ENCODE measurements at places on chromosomes 6 and 20.

DNA sequence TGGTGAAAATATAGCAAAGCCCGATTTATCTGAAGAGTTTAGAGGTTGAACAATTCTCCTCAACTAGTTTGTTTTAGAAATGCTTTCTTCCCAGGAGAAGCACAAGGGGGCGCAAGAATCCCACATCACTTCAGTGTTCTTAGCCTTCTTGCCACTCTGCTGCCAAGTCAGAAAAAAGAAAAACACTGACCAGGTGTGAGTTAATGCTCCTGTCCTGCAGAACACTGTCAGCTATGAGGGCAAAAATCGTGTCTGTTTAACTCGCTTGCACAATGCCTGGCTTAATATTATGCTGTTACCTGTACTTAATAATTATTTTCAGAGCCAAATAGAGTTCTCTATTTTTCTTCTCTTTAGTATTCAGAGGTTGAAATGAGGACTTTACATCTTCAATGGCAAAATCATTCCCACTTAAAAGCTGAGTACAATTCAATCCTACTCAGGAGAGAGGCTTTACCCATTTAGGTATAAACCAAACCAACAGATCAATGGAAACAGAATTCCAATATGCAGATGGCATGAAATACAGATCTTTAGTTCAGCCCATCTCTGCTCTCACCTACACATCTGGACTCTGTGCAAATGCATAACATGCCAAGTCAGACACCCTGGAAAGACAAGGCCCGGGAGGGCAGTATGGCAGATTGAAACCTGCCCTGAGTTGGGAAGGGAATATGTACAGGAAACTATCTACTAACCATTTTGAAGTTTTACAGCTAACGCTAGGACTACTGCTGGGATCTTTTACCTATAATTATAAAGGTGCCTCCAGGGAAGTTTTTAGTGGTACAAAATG lies 71.4 kb upstream of the TULP1 start:
- peak; percentile 67 for DNase-seq

GRCh38 chr20:45470262-45470931 lies 844 bp downstream of the WFDC2 start:
- peak; percentile 81 for DNase-seq

- peak; percentile 90 for DNase-seq
These were observed 4.3 kb upstream of the CEBPB start for GRCh38 chr20:50186151-50186885.

GRCh38 chr6:53358440-53359094 lies 9.8 kb upstream of the ELOVL5 start:
- peak; percentile 10 for DNase-seq

- DNase-seq, result peak; percentile 75
These were observed 95.0 kb downstream of the SNX5 start for GRCh38 chr20:17873410-17874270.

DNA sequence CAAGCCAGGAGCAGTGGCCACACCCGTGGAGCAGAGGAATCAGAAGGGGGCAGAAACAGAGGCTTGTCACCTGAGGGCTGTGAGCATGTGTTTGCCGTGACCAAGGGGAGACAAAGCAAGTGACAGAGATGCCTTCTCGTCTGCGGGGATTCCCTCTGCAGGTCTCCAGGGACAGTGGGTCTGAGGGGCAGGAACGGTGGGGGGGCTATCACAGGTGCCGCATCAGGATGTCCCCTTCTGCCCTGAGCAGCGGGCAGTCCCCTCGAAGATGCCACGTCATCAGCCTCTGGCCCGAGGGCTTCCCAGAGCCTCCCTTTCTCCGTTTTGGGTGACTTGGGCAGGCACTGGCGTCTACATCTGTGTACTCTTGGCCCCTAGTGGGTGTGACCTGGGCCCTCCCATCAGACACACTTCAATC lies 338.7 kb downstream of the PREX1 start:
- DNase-seq, result no peak

DNA sequence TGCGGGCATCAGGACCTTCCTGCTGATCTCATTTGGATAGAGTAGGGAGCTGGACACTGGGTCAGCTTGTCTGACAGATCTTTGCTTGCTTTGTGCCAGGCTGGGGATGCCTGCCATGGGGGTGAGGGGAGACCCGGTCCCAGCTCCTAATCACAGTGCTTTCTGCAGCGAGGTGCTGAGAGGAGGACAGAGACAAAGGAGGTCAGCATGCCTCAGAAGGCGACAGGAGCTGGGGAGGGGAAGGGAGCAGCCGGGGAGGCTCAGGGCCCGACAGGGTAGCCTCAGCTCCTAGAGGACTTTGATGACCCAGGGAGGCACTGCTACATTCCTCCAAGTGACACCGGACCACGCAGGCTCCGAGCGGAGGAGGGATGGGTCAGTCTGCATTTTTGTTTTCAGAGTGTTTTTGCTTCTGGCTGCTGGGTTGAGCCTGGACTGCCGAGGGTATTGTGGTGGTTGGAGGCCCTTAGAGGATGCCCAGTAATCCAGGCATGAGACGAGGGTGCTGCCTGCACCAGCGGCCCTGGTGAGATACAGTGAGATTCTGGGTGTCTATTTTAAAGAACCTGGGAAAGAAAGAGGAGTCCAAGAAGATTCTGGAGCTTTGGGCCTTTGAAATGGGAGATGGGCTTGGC lies 7.8 kb downstream of the RBM38 start:
- peak; percentile 51 for DNase-seq

GRCh38 chr6:94680669-94681212 lies 896.6 kb upstream of the MANEA start:
- no peak for DNase-seq

DNA sequence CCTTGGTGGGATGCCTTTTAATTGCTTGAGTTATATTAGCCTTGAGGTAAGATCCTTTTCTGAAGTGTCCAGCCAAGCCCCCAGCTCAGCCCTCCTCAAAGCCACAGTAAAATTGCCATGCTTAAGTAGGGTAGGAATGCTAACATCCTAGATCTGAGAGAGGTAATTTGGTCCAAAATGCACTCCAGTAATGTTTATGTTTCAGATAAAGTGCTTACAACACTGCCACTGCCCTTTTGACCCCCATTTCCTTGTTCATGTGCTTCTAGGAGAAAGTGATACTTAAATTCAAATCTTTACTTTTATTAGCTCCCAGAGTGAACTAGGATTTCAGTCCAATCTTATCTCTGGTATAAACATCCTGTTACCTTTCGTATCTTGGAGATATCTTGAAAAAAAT lies 318.0 kb downstream of the BMP2 start:
- no peak for DNase-seq

DNA sequence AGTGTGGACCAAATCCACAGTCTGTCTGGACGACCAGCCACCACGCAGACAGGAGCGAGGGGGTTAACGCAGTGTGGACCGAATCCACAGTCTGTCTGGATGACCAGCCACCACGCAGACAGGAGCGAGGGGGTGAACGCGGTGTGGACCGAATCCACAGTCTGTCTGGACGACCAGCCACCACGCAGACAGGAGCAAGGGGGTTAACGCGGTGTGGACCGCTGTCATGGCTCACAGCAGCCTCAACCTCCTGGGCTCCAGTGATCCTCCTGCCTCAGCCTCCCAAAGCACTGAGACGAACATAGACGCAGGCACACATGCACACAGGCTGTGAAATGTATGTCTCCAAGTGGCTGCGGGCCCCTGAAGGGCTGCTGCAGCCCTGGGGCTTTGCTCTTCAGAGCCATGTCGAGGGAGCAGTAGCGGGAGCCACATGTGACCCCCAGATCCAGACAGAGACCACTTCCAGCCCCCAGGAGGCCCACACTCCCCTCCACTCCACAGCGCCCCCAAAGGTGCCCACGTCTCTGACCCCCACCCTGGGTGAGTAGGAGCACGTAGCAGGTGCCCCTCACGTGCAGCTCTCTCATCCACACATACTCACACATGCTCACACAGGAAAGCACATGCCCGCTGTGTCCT lies 98.1 kb downstream of the YTHDF1 start:
- no peak for DNase-seq

- DNase-seq, result no peak
These were observed 16.3 kb upstream of the RFPL4B start for GRCh38 chr6:112330879-112331265.

DNA sequence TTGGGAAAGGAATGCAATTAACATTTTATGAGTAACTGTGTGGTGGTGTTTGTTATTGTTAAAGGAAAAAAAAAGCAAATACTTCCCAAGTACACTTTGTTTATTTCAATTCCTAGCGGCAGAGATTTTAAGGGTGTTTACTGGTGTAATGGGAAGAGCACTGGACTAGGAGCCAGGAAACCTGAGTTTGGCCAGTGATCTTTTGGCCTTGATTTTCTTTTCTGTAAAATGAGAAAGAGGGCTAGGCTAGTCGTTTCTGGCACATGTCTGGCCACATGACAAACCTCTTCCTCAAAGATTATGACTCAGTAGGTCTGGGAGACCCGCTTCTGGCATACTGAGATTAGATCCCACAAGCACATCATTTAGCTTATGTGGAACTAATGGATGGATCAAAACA lies 428.1 kb upstream of the NOX3 start:
- no peak for DNase-seq

DNA sequence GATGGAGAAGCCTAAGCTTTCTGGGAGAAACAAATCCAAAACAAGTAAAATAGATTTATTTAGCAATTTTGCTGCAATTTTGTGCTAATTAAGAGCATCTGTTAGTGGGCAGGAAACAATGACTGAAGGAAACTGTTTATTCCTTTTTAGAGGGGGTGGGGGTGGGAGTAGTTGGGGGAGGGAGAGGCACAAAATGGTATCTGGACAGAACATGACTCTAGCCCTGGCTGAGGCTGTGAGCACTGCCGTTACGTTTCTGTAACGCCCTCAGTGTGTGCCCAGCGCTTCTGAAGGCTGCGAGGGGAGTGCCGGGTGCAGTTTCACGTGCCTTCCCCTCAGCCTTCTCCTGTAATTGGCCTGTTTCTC lies 28.8 kb downstream of the METTL24 start:
- no peak for DNase-seq

DNA sequence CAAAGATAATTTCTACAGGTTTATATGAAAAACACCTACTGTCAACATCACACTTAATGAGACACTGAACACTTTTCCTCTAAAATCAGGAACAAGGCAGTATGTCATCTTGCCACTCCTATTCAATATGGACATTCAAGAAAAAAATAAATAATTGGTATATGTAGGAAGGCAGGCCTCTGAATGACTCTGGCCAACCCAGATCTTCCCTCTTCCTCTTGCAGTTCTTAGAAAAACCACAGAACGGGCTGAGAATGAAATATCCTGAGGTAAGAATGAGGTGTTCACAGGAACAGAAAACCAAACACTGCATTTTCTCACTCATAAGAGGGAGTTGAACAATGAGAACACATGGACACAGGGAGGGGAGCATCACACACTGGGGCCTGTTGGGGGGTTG lies 1207.2 kb upstream of the CITED2 start:
- DNase-seq, result no peak

DNA sequence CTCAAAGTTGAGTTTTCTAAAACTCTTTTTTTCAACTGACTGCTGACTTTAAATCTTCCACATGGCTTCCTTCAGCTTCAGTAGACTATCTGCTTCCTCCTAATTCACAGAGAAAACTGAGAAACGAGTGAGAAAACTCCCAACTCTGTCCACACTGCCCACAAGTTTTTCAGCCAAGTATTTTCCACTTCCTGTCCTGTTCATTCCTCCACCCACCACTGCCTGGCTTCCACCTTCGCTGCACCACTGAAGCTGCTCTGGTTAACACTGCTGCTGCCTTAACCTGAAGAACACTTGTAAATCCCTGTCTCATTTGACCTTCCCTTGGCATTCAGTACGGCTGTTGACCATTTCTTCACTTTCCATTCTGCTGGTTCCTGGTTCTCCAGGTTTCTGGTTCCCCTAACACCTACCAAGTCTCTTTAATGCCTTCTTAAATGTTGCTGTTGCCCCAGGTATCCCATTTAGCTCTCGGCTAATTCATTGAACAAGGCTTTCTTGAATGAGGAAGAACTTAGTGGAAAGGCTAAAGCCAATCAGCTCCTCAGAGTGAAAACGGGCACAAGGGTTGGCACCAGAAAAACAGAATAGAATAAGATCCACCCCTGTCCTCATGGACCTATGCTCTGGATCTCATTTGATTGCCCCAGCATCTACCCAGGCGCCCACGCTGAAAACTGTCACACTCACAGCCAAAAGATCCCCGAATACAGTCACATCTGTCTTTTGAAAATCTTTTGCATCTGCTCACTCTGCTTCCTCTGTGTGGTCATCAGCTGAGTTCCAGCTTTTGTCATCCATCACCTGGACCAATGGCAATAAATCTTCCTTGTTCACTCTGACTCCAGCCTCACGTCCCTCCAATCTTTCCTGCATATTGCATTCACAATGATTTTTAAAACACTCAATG lies 104.4 kb upstream of the TAB2 start:
- no peak for DNase-seq

GRCh38 chr6:35777356-35778102 lies 1.1 kb downstream of the CLPSL2 start:
- no peak for DNase-seq

DNA sequence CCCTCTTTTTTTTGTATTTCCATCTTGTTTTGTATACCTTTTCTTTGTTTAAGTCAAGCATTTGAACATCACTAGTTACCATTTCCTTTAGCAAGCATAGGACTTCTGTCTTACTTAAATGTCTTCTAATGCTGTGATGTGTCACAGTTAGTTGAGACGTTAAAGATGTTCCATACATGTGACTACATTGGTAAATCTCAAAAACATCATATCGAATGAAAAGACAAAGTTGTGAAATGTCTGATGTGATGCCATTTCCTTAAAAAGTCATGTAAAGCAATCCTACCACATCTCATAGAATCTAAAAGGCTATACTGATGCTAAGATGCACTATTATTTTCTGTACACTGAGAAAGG lies 26.8 kb downstream of the SLC16A10 start:
- DNase-seq, result no peak

DNA sequence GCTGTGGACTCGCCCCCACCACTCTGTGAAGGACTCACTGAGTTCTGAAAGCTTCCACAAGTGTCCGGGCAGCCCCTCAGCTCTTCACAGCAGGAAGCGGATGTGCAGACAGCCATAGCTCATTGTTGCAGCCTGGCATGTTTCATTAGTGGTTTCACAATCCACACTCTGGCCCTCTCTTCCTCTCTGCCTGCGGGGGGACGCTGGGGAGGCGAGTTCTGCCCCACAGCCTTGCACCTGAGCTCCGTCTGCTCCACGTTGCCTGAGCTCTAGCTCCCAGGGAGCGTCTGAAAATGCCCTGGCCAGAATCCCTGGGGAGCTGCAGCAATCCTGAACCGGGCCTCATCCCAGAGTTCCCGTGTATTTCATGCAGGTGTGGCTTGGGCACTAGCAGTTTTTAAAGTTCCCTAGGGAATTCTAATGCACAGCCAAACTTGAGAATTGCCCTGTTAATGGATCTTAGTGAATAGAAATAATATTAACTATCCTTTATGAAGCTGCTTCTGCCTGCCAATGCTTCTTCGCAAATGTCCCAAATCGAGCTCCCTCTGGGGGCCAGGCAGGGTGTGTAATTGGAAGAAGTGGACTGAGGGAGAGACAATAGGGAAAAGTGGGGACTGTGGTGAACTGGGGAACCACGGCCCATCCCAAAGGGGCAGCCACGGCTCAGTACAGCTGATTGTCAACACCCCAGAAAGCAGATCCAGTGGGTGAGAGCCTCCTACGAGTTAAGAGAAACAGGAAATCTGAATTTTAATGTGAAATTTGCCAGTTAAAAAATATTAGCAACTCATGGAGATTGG lies 51.5 kb downstream of the CTCFL start:
- DNase-seq, result no peak

GRCh38 chr6:167409079-167409478 lies 84.2 kb downstream of the TTLL2 start:
- DNase-seq, result no peak
